Stimulated activated CD4-positive, alpha-beta T cell treated with anti-CD3 and anti-CD28 coated beads, TNF-alpha, amount 100 ng/mL, for 1 hour (primary cell): ENCODE measurements at places on chromosomes 5 and 9.

- no peak for DNase-seq
Observed at GRCh38 chr9:21605489-21605931, 123.4 kb upstream of the IFNE start.

GRCh38 chr5:169074839-169075238, 226.1 kb downstream of the SLIT3 start:
- no peak for DNase-seq

DNA sequence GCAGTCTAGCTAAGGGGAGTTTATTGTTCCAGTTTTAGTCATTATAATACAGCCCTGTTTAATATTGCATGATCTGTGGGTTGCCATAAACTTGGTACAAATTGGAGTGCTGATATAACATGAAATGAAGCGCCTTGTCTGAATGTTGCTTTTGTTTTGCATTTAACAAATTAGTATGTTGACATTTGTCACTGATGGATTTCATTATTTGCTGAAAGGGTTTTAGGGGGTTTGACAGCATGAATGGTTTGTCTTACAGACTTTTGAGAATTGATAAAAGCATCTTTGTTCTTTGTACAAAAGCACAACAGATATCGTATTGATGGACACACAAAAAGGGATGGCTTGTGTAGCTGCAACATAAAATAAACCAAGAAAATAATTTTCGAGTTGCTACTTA, 178.3 kb downstream of the AOPEP start:
- DNase-seq, result no peak

DNA sequence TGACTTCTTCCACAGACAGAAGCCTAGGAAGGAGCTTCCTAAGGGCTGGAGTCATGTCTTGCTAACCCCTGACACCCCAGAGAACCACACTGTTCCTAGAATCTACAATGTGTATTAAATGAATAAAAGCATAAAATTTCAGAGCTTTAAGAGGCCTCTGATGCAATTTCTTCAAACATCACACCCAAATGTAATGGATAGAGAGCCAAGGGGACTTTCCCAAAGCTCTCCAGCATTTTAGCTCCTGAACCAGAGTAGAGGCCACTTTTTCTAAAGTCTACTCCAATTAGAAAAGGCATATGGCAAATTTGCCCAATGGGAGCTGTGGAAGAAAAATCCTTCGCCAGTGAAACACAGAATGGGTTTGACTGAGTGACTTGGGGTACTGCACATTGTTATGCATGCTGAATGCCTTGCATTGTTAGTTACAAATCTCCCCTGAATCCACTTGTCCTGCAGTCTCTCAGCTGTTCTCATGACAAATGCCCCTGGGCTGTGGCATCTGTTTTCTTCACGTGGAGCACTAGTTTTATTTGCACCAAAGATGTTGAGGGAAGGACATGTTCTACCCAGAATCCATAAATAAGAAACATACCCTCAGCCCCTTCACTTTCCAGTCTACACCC, 334.0 kb downstream of the ASTN2 start:
- DNase-seq, result no peak

DNA sequence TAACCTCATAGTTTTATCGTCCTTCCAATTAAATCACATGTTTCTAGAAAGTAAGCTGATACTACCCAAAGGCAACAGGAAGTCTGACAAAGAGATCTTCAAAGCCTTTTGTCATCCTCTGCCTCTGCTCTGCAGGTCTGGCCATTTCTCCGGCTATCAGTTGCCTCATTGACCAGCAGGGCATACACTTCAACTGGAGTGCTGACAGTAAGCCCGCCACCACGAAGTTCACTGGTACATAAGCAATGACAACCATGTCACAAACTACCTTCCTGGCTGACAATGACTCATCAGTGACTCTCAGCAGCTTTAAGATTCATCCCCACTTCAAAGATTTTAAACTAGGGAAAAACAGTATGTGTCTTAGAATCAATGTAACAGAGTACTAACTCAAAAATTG, 20.6 kb downstream of the SPTLC1 start:
- DNase-seq, result no peak

GRCh38 chr9:96607971-96608370, 11.7 kb downstream of the CDC14B start:
- DNase-seq, result no peak

DNA sequence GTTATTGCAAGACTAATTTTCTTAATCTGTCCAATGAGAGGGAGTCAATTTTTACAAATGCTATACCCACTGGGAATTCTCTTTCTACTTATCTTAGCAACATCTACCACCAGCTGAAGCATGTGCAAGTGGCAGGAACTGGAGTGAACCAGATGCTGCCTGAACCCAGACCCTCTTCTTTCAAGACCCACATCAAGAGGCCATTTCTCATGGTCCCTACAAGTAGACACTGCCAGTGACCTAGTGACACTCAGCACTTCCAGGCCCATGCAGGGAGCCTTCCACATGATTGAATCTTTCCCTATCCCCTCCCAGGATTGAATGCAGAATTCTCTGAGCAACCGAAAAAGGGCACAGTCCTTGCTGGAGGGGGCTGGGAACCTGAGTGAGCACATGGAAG, 148.2 kb upstream of the ADAMTS16 start:
- DNase-seq, result no peak

- DNase-seq, result no peak
Observed at GRCh38 chr9:131612851-131613250, 67.5 kb downstream of the PRRT1B start.
